ENCODE measurements at places on chromosomes 7 and 10.

DNA sequence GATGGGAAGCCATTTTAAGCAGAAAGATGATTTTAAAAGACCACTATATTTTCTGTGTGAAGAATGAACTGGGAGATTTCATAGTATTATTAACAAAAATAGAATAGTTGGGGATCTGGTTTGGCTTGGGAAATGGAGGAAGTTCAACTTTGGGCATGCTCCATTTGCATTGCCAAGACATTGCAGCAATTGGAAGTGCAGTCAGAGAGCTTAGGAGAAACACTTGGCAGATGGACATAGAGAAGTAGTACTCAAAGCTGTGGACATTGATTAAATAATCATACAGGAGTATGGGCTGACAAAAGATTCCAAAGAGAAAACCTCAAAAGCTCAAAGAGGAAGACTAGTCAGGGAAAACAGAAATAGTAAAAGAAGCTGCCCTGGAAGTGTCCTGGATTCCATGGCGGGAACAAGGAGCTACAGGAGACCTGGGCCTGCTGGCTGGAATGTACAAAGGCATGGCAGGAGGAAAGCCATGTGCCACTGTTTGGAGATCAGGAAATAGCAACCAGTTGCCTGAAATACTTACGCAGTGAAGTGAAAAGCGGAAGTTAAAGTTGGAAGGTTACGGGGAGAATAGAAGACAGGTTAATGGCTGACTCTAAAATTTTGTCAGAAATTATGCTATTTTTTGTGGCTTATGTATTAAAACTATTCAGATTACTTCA, 93.6 kb upstream of the MXI1 start:
- DNase-seq: no peak

GRCh38 chr7:53418834-53419482, 383.5 kb downstream of the POM121L12 start:
- DNase-seq: no peak

- DNase-seq: no peak
Measured at GRCh38 chr10:1679821-1680650, 57.3 kb downstream of the ADARB2 start.

DNA sequence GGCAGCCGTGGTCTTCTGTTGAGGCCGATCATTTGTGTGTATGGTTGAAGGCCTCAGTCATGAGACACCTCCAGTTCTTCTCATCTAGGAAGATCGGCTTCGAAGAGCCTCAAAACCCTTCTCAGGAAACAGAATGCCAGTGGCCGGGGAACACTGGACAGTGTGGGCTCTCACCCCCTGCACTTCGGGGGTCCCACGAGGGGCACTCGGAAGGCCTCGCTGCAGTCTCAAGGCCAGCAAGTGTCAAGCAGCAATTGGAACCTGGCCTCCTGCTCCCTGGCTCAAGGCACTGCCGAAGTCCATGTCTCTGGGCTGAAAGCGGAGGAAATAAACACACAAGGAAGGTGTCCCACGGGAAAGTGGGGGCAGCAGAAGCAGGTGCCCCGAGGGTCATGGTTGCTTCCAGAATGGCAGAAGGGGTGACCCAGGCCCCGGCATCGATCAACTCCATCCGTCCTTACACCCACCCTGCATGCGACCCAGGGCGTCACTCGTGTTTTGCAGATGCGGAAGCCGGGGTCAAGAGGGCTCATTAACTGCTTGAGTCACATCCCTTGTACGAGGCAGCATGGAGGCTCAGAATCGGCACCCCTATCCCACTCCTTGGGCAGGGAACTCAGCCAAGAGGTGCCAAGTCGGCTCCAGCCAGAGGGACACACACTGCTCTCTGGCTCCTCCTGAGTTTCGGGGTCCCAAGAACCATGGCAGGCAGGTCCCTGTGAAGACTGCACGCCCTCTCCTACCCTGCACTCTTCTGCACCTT, 231.3 kb upstream of the SHH start:
- no peak for DNase-seq

DNA sequence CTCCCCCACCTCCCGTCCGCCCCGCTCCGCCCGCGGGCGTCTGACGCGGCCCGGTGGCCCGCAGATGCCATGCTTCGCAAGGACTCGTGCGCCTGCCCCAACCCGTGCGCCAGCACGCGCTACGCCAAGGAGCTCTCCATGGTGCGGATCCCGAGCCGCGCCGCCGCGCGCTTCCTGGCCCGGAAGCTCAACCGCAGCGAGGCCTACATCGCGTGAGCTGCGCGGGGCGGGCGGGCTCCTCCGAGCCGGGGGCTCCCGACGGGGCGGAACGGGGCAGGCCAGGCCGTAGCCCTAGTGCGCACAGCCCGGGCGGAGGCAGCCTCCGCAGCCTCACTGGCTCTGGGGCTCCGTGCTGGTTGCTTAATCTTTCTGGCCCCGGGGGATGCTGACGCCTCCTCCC, 2.8 kb downstream of the ASIC3 start:
- DNase-seq: peak; percentile 72

DNA sequence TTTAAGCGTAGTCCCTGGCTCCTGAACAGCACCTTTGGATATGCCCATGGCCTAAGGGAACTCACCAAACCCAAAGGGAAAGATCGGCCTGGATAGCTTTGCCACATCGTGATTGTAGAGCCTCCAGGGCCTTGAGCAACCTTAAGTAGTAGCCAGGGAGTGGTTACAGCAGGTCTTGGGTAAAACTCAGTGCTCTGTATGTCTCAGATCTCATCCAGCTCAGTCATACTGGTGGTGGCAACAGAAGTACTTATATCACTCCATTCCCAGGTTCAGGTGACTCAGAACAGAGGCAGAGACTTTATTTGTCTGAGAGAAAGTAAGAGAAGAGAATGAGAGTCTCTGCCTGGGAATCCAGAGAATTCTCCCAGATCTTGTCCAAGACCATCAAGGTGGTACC, 39.1 kb upstream of the AASS start:
- no peak for DNase-seq

- no peak for DNase-seq
Measured at GRCh38 chr7:68689087-68689433, 909.2 kb upstream of the AUTS2 start.

- no peak for DNase-seq
Measured at GRCh38 chr7:110407706-110408105, 683.2 kb upstream of the LRRN3 start.

DNA sequence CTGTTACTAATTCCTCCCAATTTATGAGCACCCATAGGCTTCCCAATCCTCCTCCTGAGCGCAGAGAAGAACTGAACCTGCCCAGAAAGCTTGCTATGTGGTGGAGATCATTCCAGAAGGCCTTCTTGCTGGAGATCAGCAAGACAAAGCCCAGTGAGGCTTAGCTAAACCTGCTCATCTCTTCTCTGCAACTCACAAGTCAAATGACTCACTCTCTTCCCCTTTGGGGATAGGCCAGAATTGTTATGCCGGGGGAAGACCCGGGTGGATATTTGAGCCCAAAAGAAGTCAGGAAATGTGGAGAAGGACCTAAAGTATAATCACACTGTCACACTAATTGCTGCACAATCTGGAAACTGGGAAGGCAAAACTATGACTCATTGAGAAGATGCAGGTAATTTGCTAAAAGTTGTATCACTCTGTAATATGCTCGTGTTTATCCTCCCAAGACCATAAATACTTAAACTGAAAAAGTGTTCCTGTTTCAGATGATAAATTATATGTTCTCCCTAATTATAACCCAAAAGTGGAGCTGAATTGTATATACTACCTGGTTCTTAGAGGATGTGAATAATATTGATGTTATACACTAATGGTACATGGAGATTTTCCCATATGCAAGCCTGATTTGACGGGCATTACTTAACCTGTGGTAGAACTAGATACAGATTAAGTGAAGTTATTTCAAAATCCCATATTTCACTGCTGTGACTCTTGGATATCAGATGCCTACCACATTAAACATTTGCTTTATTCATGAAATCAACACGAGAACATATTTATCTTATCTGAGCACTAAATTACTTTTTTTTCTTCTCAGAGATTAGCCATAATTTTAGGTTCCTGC, 6.4 kb downstream of the NEBL start:
- peak; percentile 46 for DNase-seq

DNA sequence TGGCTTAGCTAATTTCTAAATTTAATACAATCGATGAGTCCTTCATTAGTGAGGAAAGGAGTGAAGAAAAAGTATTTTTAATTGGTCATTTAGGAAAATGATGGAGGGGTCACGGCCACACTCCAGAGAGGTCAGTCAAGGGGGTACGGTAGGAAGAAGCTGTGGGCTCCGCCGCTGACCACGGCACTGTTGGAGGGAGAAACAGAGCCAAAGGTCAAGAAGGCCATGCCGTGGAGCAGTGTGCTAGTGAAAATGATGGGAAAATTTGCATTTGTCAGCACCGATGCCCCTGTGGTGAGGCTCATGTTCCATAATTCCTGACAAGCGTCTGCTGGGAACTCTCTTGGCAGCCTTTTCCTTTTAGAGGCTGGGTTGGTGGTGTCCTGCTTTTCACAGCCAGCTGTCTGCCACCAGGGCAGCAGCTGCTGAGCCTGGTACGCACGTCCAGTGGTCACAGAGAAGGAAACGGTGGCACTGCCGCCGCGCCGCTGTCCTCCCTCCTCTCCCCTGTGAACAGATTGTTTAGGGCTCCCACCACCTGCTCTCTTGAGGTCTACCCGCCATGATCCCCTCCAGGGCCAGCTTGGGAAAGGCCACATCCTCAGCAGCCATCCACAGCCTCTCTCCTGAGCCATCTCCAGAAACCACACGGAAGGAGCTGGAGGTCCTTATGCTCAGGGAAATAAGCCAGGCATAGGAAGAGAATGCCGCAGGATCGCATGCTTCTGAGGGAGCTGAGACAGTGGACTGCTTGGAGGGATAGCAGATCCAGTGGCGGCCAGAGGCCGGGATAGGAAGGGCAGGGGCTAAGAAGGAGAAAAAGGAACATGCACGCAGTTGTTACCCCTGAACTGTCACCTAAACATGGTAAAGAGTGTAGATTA, 263.7 kb upstream of the PPP2R2D start:
- DNase-seq: no peak

DNA sequence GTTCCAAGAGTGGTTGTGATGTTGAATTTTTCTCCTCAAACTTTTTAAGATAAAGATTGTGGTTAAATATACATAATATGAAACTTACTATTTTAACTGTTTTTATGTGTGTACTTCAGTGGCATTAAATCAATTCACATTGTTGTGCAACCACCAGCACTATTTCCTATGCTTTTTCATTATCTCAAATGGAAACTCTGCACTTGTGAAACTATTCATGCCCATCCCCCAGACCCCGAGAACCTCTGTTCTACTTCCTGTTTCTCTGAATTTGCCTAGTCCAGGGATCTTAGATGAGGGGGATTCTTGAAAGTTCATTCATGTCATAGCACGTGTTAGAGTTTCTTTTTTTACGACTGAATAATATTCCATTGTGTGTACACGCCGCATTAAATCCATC, 67.0 kb downstream of the WDR37 start:
- no peak for DNase-seq

- DNase-seq: no peak
Measured at GRCh38 chr7:116738378-116738777, 66.4 kb downstream of the MET start.

- no peak for DNase-seq
Measured at GRCh38 chr7:22444181-22444971, 55.6 kb downstream of the STEAP1B start.

DNA sequence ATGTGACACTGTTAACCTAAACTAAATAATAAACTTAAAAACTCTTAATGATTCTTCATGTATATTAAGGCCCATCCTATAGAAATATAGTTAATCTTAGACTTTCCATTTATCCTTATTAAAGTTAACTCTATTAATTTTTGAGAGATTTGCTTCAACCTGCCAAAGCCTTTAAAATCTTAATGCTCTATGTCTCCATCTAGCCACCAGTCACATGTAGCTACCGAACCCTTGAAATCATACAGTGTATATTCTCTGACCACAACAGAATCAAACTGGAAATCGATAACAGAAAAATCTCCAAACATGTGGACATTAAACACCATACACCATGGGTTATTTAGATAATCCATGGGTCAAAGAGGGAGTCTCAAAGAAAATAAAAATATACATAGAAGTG, 51.9 kb downstream of the ASZ1 start:
- DNase-seq: no peak
